Kidney epithelial cell (primary cell): ENCODE measurements at places on chromosomes 12 and 14.

DNA sequence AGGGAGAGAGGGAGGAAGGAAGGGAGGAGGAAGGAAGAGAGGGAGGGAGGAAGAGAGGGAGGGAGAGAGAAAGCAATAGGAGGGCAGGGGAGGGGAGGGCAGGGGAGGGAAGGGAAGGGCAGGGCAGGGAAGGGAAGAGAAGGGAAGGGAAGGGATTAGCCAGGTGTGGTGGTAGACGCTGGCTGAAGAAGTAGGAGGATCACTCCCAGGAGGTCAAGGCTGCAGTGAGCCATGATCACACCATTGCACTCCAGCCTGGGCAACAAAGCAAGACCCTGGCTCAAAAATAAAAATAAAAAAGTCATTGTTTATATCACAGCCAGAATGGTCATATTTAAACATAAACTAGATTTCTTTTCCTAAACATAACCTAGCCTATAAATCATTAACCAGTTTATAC, 20.4 kb upstream of the EEA1 start:
- no peak for DNase-seq

- DNase-seq, result no peak
Measured at GRCh38 chr12:26250801-26251200, 55.4 kb downstream of the SSPN start.

GRCh38 chr14:38399652-38400051, 143.8 kb upstream of the CLEC14A start:
- DNase-seq, result no peak

- no peak for DNase-seq
Measured at GRCh38 chr12:121805171-121806008, 1.6 kb downstream of the SETD1B start.

DNA sequence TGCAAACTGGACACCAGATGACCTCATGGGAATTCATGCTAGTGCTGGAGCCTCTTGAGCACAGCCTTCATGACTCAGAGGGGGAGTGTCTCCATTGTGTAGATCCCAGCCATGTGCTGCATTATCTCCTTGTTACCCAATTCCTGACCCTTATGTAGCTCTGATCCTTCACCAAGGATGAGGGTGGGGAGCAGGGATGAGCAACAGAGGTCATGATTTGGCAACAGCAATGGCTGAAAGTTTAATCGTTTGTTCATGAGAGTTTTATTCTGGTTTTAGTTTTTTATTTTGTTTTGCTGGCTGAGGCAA, 9.5 kb upstream of the BDKRB1 start:
- DNase-seq, result peak; percentile 81

DNA sequence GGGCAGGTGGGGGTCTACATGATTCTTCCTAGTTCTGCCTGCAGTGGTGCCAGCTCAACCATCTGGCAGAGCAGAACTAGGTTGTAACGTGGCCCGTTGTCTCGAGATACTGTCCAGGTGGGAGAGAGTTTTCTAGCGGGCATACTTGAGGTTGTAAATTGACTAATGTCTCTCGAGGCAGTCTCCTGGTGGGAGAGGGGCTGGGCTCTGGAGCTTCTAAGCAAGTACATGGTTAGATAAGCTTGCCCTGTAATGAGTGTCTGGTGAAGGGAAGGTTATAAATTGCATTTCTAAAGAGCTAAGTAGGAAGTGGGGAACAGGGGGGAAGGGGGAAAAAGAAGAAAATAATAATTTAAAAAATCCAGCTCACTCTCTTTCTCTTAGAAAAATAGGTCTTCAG, 18.1 kb downstream of the BDKRB1 start:
- DNase-seq, result no peak

- no peak for DNase-seq
Measured at GRCh38 chr12:62471734-62472133, 5.1 kb downstream of the MON2 start.

DNA sequence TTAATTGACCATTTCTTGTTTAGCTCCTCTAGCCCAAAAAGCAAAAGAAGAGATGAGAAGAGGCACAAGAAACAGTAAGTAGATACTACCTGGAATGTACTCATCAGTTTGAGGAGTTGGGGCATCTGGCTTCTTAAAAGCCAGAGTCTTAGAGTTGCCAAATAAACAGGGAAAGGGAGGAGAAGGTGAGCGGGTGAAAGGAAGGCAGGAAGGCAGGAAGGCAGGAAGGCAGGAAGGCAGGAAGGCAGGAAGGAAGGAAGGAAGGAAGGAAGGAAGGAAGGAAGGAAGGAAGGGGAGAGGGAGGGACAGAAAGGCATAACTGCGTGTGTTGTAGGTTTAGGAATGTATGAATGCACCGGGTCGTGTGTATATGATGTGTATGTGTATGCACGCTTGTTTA, 56.7 kb upstream of the HSPB8 start:
- no peak for DNase-seq

GRCh38 chr14:104657101-104657524, 32.3 kb upstream of the INF2 start:
- DNase-seq, result no peak
